Endothelial cell (in vitro differentiated cells): ENCODE measurements at places on chromosomes 7 and 10.
A peak's percentile ranks its signal among the peaks of the same experiment; 100 is the strongest.

- DNase-seq, result no peak
Measured at GRCh38 chr10:44427037-44427436, 42.1 kb upstream of the CXCL12 start.

DNA sequence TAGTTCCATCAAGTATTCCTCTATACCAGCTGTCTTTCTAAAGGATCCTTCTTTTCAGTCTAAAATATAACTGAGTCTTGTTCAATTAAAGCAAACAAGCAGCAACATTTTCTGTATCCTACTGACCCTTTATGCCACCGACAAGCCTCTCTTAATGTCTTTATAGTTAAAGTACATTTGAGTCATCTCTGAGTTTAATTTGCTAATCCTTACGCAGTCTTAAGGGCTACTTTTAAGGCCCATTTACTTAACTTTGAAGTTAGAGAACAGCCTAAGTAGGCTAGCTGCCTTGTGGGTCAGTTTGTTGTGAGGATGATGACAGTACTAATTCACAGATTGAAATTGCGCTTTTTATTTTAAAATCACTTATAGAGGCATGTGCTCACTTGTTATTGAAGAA is 265.5 kb upstream of the FERD3L start:
- DNase-seq, result no peak

- DNase-seq, result no peak
Measured at GRCh38 chr10:13527864-13528122, 1.0 kb downstream of the BEND7 start.

DNA sequence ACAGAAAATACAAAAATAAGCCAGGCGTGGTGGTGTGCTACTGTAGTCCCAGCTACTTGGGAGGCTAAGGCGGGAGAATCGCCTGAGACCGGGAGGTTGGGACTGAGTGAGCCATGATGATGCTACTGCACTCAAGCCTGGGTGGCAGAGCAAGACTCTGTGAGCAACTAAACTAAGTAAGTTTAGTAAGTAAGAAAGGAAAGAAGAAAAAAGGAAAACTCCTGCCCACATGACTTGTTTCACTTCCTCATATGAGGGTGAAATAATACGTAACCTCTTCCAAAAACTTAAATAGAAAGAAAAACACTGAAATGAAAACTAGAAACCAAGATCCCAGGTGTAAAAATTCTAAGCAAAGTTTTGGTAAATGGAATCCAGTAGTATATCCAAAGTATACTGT is 79.6 kb downstream of the LARP4B start:
- DNase-seq, result no peak

DNA sequence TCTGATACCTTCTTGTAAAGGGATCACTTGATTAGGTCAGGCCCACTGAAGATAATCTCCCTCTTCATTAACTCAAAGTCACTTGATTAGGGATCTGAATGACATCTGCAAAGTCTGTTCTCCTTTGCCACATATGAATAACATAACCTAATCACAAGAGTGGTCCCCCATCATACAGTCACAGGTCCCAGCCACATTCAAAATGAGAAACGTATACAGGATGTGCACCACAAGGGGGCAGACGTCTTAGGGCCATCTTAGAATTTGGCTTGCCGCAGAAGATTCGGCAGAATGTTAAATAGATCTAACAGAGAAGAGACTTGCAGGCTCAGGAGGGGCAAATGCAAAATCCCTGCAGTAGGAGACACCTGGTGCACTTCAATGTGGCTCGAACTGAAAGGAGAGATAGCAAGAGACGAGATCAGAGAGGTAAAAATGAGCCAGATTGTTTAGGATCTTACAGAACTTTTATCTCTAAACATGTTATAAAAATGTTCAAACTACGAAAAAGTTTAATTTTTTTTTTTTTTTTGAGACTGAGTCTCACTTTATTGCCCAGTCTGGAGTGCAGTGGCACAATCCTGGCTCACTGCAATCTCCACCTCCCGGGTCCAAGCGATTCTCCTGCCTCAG is 10.4 kb upstream of the SMC3 start:
- peak; percentile 47 for DNase-seq

DNA sequence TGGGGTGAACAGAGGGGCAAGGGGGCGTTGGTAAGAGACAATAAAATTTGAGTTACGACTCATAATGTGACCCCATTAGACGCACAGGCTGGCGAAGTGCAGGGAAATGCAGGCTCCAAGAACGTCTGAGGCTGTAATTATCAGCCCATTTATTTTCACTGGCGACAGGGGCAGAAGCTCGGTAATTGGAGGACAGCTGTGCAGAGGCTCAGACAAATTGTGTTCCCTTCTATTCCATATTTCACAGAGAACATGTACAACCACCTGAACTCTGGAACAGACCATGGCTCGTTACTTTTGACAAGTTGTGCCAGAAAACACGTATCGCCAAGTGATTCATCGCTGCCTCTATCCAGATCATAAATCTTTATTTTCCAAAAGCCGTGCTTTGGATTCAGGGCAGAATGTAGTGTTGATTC is 137.3 kb upstream of the FRMD4A start:
- no peak for DNase-seq

GRCh38 chr7:1819259-1819841 is 149.3 kb downstream of the ELFN1 start:
- no peak for DNase-seq

- no peak for DNase-seq
Measured at GRCh38 chr10:131693766-131694165, 207.0 kb upstream of the PPP2R2D start.

- peak; percentile 24 for DNase-seq
Measured at GRCh38 chr7:95690367-95690947, 81.9 kb upstream of the DYNC1I1 start.

DNA sequence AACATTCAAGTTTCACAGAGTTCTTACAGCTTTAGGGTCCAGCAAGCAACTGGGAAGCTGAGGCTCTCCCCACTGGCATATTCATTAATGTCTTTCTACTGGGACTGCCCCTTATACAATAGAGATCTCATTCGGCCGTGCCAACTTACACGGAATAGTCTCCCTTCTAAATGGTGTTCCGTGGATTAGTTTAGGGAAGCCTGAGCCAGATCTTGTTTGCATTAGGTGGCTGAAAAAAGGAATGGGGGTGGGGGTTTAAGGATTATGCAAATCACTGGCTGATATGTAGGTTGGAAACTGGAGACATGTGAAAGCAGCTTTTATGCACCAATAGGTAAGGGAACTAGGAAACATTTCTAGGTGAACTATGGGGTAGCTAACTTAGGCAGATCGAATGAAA is 218.3 kb downstream of the TRIL start:
- DNase-seq, result no peak

DNA sequence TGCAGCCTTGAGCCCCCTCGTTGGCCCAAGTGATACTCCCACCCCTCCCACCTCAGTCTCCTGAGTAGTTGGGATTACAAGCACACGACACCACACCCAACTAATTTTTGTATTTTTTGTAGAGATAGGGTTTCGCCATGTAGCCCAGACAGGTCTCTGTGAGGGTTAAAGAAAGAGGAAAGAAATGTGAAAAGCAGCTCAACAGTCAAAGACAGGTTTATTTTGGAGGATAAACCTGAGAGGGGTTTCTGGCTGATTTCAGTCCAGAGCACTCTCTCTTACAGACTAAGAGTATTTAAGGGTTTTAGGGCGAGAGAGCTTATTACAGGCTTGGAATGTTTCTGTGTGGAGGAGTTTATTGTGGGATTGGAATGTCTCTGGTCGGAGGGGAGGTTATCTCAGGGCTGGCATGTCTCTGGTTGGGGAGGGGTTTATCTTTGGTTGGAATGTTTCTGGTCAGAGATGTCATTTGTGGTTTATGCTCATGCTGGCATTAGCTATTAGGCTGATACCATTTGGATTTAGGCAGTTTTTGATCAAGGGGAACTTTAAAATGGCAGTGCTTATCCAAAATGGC is 26.1 kb upstream of the SNX10 start:
- DNase-seq, result no peak

- DNase-seq, result no peak
Measured at GRCh38 chr7:155638366-155638765, 6.1 kb upstream of the RBM33 start.

DNA sequence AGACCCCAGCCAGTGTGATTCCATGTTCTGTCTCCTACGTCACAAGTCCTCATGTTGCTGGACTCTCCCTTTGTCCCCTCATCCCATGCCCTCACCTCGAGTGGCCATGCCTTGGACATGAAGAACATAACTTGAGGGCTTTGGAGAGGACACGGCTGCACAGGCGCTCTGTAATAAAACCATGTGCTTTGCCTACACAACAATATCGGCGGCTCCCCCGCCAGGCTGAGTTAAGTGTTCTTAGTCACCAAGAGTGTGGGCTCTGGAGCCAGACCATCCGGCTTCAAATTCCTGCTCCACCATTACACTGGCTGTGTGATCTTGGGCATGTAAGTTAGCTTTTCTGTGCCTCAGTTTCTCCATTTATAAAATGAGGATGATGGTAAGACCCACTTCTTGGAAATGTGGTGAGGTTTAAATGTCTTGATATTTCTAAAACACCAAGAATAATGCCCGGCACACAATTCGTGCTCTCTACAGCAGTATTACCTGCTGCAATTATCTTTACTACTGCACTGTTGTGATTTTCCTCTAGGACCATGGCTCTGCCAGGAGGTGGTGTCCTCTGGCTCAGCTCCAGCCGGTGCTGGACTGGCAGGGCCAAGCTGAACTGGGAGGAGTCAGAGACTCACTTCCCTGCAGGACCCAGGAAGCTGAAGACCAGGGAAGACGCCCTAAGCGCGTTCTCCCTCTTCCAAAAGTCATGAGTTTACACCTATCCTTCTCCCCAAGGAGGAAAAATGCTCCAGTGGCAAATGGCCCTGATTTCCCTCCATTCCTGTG is 15.7 kb downstream of the SLIT1 start:
- no peak for DNase-seq

DNA sequence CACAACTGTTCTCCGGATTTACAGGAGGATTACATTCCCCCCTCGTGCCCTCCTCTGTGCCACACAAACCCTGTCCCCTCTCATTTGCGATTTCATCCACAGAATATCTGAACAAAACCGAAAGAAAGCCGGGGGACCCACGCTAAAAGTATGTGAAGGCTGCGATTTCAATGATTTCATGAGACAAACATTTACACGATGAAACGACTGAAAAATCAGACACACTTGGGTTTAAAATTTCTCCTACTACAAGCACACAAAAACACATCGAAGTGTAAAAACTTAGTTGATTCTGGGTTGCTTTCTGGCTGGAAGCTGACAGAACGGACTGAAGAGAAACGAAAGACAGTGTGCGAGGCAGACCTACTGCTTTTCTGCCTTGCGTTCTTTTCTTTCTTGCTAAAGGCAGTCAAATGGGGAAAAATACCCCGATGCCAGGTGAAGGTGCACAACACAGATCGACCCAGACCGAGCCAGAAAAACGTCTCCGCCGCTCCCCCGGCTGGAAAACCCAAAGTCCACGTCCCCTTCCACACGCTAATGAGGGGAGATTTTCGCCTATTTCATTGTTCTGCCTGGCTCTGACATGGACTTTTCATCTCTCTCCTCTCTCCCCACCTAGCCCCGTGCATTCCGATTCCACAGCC is 1.2 kb downstream of the HIPK2 start:
- DNase-seq, result no peak

- DNase-seq, result no peak
Measured at GRCh38 chr7:104931181-104931781, 82.7 kb upstream of the KMT2E start.

GRCh38 chr7:98228801-98229200 is 17.6 kb downstream of the BHLHA15 start:
- no peak for DNase-seq

GRCh38 chr7:22252016-22252415 is 104.9 kb downstream of the RAPGEF5 start:
- DNase-seq, result no peak

DNA sequence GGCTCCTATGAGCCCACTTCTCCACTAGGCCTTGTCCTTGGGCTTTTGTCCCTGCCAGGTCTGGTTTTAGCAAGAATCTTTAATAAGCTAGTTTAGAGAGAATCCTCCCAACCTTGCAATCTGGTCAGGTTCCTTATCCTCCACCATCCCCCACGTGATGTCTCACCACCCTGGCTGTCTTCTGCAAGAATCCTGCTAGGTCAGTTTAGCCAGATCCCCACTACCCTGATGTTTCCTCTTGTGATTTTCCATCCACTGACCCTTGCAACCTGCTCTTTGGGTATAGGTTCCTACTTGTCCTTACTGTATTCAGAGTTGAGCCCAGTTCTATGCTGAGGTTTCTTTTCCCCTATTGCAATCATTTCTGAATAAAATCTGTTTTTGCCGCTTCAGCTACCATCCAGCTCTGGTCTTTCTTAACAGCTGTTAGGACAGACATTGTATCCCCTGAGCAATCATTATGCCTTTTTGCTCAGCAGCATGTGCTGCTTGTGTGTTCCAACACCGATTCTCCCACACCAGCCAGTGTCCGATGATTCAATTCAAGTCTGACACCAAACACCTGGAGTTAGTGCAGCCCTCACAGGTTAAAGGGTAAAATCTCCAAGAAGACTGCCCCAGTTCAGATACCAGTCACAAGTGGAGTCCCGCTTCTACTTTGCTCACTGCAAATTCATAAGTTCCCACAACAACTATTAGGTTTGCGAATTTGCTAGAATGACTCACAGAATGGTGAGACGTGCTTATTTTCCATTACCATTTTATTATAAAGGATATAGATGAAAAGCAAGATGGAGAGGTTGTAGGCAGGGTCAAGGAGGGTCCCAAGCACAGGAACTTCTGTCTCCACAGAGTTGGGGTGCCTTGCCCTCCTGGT is 62.2 kb upstream of the ADCY1 start:
- DNase-seq, result no peak

GRCh38 chr7:26429168-26429567 is 137.5 kb downstream of the SNX10 start:
- no peak for DNase-seq

- DNase-seq, result no peak
Measured at GRCh38 chr7:44161371-44161770, 20.2 kb upstream of the MYL7 start.

- DNase-seq, result no peak
Measured at GRCh38 chr10:77247031-77247990, 390.3 kb downstream of the KCNMA1 start.

DNA sequence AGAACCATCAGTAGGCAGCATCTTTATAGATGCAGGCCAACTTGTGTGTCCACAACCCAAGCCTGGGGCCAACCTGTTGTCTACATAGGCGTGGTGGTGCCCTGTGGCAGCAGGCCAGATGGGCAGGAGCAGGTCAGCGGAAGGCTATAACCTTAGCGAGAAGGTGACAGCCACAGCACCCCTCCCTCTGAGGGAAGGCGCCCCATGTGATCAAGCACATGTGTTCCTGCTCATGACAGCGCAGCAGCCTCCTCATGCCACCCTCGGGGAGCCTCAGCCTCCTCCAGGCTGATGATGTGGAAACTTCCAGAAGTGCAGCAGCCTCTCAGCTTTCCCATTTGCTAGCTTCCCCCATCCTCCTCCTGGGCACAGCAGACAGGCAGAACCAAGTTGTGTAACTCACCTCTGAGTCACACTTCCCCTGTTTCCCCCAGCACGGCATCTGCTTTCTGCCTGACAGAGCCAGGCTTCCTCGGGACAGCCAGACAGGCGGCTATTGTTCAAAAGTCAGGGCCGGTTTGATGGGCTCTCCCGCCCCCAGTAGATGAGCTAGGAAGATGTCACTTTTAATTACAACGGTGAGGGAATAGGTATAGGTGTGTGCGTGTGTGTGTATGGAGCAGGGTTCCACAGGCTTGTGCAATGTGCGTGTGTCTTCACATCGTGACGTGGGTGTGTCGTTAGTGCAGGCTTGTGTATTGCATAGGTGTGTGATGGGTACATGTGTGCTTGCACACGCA is 312.0 kb upstream of the ZMIZ1 start:
- DNase-seq, result peak; percentile 52
